ENCODE measurements at places on chromosomes 2 and 18. TPM values are rescaled to one million over a fixed set of nuclear protein-coding genes. Genes with fewer than 3 reads are reported as not detected.

DNA sequence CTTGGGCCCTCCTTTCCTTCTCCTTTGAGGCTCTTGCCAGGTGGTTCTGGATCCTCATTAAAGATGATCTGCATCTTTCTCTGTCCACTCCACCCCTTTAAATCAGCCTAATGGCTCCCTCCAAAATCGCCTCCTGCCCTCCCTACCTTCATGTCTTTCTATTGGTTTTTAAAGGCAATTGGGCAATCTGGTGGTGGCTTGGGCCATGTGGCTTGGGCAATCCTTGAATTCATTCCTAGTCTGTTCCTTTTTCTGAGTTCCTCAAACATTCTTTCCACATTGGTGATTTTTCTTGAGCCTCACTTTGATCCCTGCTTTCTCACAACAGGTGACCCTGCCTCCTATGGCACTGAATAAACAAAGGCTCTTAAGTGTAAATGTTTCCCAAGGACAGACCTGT lies 266.2 kb upstream of the REV1 start:
- no peak for DNase-seq

DNA sequence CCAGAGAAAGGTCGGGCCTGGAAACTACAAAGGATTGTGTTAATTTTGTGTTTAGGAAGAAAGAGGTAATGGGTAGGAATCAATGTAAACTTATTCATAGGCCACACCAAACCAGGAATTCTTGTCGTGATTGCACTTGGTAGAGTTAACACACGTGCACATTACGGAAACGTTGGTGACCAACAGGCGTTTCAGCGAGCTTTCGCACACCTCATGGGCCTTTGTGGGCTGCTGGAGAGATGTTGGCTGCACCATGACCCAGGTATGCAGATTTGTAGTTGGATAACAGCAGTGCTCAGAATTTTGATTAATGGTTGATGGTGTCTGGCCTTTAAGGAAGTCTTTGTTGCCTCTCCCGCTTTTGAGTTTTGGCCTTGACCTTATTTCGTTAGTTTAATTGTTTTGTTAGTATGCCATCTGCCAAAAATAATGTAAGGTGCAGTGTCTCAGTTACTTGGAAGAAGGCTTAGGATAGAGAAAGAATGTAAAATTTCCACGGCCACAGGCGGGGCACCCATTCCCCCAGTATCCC lies 1.9 kb downstream of the ZNF236 start:
- no peak for DNase-seq

- DNase-seq, result no peak
These were observed 2.7 kb downstream of the METTL5 start for GRCh38 chr2:169822036-169822435.

DNA sequence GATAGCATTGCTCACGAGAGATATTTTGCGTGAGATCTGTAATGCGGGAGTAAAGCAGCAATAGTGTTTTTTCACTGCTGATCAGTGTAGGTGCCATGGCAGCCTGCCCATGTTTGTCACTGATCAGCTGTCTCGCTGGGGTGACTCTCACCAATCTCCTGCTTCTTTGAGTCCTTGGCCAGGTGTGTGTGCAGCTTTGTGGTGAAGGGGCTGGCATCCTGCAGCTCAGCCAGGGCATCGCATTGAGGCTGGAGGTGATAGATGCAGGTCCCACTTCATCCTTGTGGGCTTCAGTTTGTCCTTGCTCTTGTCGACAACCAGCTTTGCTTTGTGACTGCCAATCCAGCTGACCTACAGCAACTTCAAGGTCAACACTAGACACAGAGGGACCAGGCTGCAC lies 258.3 kb upstream of the CXCR4 start:
- DNase-seq, result no peak

GRCh38 chr2:98515250-98515991 lies 70.8 kb downstream of the INPP4A start:
- DNase-seq, result peak; percentile 16

GRCh38 chr2:41966920-41967319 lies 80.9 kb upstream of the PKDCC start:
- DNase-seq, result no peak

DNA sequence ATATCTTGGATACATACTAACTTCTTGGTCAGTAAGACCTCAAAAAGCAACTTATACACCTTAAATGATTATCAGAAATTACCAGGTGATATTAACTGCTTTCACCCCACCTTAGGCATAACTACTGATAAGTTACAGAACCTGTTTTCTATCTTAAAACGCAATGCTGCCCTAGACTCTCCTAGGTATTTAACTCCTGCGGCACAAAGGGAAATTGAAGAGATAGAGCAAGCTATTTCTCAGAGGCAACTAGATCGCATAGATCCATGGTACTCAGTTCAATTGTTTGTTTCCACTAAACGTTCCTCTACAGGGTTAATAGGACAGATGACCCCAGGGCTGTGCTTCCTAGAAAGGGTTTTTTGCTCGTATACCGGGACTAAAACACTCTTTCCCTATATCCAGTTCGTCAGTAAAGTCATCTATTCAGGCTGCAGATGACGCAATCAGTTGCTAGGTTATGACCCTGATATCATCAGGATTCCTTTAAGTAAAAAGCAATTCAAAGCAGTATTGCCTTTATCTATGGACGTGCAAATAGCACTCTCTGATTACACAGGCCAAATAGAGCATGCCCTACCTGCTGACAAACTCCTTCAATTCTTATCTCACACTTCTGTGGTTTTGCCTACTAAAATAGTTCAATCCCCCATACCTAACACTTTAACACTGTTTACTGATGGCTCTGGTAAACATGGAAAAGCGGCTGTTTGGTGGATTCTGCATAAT lies 62.3 kb upstream of the MYO3B start:
- no peak for DNase-seq

DNA sequence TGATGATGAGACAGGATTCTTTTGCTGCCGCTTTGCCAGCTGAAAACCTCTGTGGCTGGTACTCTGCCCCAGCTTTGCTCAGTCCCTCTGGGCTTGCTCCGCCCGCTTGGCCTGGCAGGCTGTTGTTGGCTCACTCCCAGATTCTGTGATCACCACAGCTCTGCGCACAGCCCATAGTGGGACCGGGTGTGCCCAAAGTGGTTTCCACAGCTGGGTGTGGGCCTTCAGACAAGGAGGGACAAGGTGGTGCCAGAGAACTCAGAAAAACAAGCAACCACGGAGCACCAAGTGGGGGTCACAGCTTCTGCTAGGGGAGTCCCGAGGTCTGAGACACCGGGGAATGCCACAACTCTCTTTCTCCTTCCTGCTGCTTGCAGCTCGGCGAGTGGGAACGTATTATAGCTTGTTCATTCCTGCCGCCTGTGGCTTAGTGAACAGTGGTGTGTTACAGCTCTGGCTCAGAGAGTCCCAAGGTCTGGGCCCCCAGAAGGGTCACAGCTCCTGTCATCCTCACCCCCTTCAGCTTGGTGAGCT lies 9.2 kb upstream of the KYNU start:
- DNase-seq, result peak; percentile 95

DNA sequence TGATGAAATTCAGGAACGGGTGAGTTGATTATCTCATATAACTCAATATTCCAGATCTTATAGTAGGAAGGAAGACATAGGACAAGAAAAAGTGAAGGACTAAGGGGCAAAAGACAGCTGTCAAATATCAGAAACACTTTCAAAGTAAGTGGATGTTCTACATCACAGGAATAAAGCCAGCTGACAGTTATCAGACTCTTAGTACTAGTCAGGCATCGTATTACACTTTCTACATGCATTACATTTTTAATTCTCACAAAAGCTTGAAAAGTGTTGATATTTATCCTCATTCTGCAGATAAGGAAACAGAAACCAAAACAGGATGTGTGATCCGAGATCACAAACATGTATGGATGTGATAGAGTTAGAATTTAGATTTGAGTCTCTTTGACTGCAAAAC lies 63.4 kb downstream of the DNAH6 start:
- no peak for DNase-seq

GRCh38 chr2:27723372-27724144 lies 48.0 kb upstream of the MRPL33 start:
- DNase-seq, result peak; percentile 75

GRCh38 chr2:18959952-18960717 lies 370.8 kb upstream of the NT5C1B start:
- peak; percentile 91 for DNase-seq

- no peak for DNase-seq
These were observed 87.2 kb downstream of the COBLL1 start for GRCh38 chr2:164754157-164755093.

The TM4SF20 gene
- not detected for total RNA-seq

The USP37 gene
- 11.6 TPM for total RNA-seq

The GAL3ST2 gene
- total RNA-seq, result 0.37 TPM

The CGREF1 gene
- 10.9 TPM for total RNA-seq

The CFAP65 gene
- total RNA-seq, result not detected

The RRM2 gene
- total RNA-seq, result 16.5 TPM
